Tibial artery (tissue), 4 donors: ENCODE measurements at places on chromosomes 16 and 17.

GRCh38 chr16:83187405-83187804 lies 560.6 kb downstream of the CDH13 start:
- no peak for DNase-seq
- no peak overlapping the region for H3K27ac ChIP-seq
- no peaks in the 10 kb centered on the region for H3K4me1 ChIP-seq
- H3K4me3 ChIP-seq = no peak overlapping the region
- no peaks in the 10 kb centered on the region for H3K36me3 ChIP-seq
- H3K27me3 ChIP-seq = no peaks in the 10 kb centered on the region

- peak; percentile 53 for DNase-seq
- no peak overlapping the region for H3K4me3 ChIP-seq
- H3K27ac ChIP-seq = no peak overlapping the region
- H3K27me3 ChIP-seq = no peaks in the 10 kb centered on the region
Observed at GRCh38 chr16:12582696-12583095, 221.0 kb downstream of the CPPED1 start.

- peaks cover 8% of the 10 kb centered on the region for H3K36me3 ChIP-seq
- no peak overlapping the region for H3K27ac ChIP-seq
- H3K27me3 ChIP-seq = no peaks in the 10 kb centered on the region
- H3K4me3 ChIP-seq = no peak overlapping the region
- no peak for DNase-seq
Observed at GRCh38 chr17:49748223-49748622, 15.7 kb downstream of the FAM117A start.

- no peak overlapping the region for H3K4me3 ChIP-seq
- peaks cover 6% of the 10 kb centered on the region for H3K4me1 ChIP-seq
- H3K36me3 ChIP-seq = no peaks in the 10 kb centered on the region
Observed at GRCh38 chr16:85473323-85473722, 139.8 kb upstream of the GSE1 start.

DNA sequence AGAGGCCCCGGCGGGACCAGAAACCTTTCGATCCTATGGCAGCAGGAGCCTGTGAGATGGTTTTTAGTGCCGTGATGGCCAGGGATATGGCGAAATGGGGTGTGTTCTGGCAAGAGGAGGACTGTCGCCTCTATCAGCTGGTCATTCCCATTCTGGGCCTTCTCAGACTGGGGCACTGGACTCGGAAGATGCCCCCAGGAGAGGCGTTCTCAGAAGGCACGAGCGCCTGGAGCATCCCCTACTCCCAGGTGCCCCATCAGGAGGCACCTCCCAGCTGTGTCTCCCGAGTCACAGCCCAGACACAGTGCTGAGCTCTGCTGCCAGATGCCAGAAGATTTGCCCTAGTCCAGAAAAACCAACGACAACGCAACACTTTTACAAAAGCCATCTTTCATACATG lies 54.6 kb upstream of the ENDOV start:
- H3K36me3 ChIP-seq = peaks cover 80% of the 10 kb centered on the region
- H3K4me1 ChIP-seq = no peaks in the 10 kb centered on the region
- H3K27ac ChIP-seq = no peak overlapping the region
- peak; percentile 25 for DNase-seq
